ENCODE measurements at places on chromosomes 16 and 17.
A peak's percentile ranks its signal among the peaks of the same experiment; 100 is the strongest.

GRCh38 chr17:31596382-31597323 lies 205.2 kb downstream of the RAB11FIP4 start:
- DNase-seq = no peak

DNA sequence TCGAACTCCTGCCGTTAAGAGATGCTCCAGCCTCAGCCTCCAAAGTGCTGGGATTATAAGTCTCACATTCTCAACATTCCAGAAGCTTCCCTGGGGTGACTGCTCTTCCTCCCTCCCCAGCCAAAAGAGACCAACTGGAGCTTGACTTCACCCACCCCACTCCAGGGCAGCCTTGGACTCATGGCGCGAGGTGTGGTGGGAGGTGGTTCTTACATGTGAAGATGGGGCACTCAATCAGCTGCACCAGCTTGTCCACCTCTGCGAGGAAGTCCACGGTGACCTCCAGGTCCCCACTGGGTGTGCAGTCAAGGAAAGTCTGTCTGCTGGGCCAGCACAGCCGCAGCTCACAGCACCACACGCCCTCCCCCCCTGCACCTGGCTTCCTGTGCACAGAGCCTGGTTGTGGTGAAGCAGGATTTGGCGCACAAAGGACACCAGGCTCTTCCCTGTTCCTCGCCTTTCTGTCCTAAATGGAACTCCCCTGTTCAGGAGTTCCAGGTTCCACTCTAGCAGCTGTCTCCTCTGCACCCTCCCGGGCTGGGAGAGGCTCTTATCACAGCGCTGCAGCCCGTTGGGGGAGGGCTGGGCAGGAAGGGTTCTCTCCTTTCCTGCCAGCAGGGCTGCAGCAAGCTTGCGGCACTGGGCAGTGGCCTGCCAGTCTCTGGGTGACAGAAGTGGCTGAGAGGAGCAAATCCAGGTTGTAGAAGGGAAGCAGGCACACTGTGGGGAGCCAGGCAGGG lies 9.6 kb upstream of the MTSS2 start:
- no peak for DNase-seq

DNA sequence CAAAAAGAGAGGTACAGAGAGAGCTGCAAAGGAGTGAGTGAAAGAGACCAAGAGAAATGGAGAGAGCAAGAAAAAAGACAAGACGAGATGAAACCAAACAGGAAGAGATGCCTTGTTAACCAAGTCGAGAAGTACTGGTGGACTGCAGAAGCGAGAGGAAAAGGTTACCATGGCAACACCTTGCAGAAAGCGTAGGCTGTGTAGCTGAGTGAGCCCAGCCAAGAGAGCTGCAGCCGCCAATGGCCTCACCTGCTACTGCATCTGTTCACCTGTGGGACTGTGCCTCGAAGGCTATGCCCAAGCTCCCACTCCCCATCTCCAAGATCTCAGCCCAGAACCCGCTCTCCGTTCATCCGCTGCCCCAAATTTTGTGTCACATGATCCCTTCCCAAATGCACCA lies 161.3 kb downstream of the SLC39A11 start:
- DNase-seq = no peak

DNA sequence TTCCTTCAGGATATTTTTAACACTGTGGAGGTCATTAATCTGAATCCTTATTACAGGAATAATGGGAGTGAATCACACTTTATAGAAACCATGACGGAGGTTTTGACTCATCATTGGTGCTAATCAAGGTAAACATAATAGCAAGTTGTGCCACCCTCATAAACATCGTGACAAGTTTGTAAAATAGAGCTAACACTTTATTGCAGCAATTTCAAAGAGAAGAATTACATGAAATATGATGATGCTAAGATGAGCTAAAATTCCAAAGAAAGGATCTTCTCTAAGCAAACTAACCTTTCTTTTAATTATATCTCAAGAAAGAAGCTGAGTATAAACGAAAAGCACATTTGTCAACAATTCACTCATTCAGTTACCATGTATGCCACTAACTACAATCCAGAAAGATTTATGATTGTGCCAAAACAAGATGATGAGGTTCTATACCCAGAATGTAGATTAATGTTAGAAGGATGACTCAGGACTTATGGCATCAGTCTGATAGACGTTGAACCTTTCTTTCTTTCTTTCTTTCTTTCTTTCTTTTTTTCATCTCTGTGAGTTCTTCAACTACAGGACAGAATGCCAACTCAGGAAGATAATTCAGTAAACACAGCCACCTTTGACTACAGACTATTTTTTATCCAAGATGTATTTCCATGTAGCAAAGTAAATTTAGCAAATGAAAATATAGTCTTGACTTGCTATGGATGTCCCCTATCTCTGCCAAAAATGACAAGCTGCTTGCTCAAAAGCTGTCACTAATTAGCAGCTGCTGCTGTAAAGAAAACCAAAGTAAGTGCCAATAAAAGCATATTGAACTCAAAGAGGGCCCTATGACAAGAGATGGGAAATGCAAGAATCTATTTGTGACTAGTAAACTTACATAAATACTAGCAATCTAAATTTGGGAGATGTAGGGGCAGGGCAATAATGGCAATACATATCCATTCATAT lies 23.3 kb downstream of the STAT5B start:
- no peak for DNase-seq

- DNase-seq = peak; percentile 43
Measured at GRCh38 chr16:85955566-85955965, 56.6 kb downstream of the IRF8 start.
